T-helper 9 cell (primary cell): ENCODE measurements at places on chromosomes 4 and X.

DNA sequence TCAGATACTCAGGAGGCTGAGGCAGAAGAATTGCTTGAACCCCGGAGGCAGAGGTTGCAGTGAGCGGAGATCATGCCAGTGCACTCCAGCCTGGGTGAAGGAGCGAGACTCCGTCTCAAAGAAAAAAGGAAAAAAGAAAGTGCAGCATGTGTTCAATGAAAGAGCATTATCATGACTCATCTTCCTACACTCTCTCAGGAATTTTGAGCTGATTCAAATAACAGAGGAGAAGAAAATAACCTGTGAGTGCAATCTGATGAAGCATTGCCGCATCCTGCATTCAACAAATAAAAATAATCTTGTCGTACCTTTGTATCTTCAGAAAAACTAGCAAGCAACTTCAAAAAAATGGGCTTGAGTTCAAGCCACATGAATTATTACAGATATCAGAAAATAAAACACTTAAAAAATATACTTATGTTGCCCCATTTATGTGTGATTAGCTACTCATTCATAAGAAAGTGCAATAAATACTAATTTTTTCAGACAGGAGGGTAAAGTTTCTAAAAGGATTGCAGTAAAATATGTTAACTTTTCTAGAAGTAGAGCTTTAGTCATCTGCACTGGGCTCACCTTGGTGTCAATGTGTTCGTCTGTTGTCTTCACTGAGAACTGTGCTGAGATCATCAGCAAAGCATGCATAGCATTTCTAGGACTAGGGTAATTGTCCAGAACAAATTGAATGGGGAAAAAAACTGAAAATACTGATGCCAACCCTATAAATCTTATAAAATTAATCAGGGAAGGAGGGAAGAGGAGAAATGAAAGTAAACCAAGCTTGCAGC, 90.4 kb upstream of the VCX3B start:
- DNase-seq = no peak

DNA sequence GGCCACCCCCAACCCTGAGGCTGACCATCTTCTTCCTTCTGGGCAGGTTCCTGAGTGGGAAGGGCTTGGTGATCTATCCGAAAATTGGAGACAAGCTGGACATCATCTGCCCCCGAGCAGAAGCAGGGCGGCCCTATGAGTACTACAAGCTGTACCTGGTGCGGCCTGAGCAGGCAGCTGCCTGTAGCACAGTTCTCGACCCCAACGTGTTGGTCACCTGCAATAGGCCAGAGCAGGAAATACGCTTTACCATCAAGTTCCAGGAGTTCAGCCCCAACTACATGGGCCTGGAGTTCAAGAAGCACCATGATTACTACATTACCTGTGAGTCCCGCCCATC, 9.7 kb downstream of the EFNB1 start:
- no peak for DNase-seq

DNA sequence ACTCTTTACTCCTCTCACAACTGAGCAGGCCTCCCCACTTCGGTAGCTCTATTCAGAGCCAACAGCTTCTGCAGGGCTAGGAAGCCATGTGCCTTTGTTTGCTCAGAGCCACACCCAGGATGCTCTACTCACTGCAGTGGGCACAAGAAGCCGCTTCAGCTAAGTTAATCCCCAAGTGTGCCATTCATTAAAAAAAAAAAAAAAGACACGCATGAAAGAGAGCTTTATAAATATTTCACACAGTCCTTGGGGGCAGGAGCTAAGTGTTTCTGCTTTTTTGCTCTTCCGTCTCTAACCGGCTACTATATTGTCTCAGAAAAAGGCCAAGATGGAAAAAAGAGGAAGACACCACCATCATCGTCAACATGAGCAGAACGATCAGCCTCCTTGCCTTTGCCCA, 8.1 kb downstream of the CRMP1 start:
- no peak for DNase-seq

DNA sequence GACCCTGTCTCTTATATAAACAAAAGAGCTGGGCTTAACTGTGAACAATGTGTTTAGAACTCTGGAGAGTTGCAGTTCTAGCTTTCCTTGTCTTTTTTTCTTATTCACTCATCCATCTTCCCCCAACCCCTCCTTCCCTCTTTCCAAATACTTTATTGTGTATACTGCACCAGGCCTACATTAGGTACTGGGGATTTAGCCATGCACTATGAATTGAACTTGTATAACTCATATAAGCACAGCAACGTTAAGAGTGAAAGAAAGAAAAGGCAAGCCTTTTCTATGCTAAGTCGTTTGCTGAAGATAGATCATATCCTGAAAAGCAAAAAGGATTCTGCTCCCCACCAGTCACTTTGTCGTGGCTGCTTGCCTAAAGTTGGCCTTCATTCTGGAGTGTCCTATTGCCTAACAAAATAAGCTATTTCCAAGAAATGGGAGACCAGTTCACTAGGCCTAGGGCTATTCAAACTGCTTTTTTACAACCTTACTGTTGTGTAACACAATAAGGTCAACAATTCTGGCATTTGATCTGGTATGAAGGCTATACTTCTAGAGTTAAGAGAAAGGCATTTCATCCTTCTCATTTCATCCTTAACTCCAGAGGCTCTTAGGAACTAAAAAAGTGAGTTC, 32.2 kb downstream of the CCNI start:
- no peak for DNase-seq

GRCh38 chr4:65498606-65499005, 171.7 kb downstream of the EPHA5 start:
- no peak for DNase-seq

DNA sequence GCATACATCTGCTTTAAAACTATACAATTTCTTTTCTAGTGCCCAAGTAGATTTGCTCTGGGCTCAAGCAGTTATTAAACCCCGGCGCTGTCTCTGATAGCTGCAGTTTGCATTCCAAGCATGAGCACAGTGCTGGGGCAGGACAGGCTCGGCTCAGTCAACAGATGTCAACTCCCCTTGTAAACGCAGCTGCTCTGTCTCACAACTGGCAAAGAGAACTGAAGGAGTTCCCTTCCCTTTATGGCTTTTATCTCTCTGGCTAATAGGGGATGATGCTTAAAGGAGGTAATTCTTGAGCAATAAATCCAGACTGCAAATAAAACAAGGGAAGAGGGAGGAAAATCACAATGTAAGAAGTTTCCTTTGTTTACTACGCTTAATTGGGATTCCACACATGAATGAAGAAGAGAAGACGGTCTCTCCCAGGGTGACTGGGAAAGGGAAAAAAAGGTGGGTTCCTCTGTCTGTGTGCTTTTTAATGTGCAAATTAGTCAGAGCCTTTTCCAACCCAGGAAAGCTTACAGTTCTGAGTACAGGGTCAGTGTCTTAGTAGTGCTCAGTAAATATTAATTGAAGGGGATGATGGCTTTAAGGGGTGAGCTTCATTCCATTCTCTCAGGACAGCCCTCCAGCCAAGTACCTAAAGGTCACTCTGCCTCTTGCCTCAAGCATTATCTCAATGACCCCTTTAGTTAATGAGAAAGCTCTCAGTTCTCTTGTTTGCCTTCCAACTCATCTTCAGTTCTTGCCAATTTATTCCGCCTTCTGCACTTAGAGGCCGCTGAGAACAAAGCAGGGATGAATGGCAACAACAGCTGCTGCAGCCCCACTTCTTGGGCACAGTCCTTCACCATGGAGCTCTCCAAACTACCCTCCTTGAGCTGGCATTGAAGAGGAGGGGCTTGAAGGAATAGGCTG, 155.7 kb upstream of the JADE1 start:
- DNase-seq = no peak

DNA sequence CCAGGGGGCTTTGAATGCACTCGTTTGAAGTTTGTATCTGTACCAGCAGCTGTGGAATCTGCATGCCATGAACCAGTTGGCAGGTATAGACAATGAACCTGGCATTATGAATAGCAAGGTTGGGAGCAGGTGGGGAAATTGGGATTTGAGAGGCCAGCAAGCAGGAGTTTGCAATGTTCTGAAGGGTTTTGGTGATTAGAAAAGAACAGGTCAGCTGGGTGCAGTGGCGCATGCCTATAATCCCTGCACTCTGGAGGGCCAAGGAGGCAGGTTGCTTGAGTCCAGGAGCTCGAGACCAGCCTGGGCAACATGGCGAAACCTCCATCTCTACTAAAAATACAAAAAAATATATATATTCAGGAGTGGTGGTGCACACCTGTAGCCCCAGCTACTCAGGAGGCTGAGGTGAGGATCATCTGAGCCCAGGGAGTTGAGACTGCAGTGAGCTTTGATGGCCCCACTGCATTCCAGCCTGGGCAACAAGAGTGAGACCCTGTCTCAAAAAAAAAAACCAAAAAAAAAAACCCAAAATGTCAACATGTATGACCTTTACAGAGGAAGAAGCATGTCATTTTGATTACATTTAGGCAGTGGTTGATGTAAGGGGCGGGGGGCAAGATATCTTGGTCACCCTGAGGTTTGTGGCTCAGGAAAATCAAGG, 63.9 kb downstream of the TSC22D3 start:
- DNase-seq = no peak

- no peak for DNase-seq
These were observed 27.3 kb downstream of the ZNF330 start for GRCh38 chr4:141248029-141248428.

- no peak for DNase-seq
These were observed 82.7 kb upstream of the DHRSX start for GRCh38 chrX:2583194-2584162.

GRCh38 chr4:107603430-107603829, 116.6 kb downstream of the PAPSS1 start:
- no peak for DNase-seq
